SJCRH30 (cell line): ENCODE measurements at places on chromosomes 6 and 20. TPM values are rescaled to one million over a fixed set of nuclear protein-coding genes. Genes with fewer than 3 reads are reported as not detected.

TRERF1 gene
- 1.3 and 1.5 TPM in 2 replicates for total RNA-seq

DNA sequence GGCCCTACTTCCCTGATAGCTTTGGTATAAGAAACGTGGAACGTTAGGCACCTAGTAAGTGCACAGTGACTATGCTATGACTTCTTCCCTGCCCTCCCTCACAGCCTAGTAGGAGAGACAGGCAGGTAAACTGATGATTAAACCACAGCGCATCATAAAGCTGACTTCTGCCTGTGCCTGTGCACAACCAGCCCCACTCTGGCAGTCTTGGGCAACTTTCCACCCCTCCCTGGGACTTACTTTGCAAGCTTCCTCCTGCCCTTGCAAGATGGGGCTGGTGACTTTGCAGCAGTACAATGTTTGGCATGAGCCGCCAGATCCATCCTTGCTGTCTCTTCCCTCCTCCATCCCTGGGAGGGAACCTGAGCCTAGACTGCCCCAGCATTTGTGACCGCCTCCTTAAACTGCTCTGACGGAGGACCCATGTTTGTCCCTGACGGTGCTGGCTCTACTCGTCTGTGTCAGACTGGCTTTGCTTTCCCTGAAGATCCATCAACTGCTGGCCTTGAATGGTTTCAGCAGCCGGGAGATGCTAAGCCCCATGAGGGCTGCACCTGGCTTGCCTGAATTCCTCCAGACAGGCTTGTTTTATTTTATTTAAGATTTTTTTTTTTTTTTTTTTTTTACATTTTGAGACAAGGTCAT, 36.1 kb downstream of the EFCAB8 start:
- DNase-seq: peak; percentile 39

GPSM3 gene
- total RNA-seq: 2.8 and 3.6 TPM in 2 replicates

GRCh38 chr6:137363805-137364138, 130.4 kb downstream of the OLIG3 start:
- DNase-seq: no peak

YIPF3 gene
- total RNA-seq: 56.3 and 61.7 TPM in 2 replicates

C20orf141 gene
- not detected in 2 replicates for total RNA-seq

HLA-DQA2 gene
- not detected in 2 replicates for total RNA-seq

FERMT1 gene
- 4.7 and 5.7 TPM in 2 replicates for total RNA-seq

GRCh38 chr6:126531286-126531685, 191.4 kb downstream of the CENPW start:
- DNase-seq: no peak

HLA-F gene
- not detected in 2 replicates for total RNA-seq
